ENCODE measurements at places on chromosomes 4 and X.

- DNase-seq: no peak
These were observed 530.5 kb downstream of the FAM133A start for GRCh38 chrX:94204524-94204923.

- no peak for DNase-seq
These were observed 94.1 kb downstream of the COX18 start for GRCh38 chr4:72975488-72975784.

DNA sequence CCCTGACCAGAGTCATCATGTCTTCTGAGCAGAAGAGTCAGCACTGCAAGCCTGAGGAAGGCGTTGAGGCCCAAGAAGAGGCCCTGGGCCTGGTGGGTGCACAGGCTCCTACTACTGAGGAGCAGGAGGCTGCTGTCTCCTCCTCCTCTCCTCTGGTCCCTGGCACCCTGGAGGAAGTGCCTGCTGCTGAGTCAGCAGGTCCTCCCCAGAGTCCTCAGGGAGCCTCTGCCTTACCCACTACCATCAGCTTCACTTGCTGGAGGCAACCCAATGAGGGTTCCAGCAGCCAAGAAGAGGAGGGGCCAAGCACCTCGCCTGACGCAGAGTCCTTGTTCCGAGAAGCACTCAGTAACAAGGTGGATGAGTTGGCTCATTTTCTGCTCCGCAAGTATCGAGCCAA, 11.0 kb downstream of the MAGEA4 start:
- no peak for DNase-seq

DNA sequence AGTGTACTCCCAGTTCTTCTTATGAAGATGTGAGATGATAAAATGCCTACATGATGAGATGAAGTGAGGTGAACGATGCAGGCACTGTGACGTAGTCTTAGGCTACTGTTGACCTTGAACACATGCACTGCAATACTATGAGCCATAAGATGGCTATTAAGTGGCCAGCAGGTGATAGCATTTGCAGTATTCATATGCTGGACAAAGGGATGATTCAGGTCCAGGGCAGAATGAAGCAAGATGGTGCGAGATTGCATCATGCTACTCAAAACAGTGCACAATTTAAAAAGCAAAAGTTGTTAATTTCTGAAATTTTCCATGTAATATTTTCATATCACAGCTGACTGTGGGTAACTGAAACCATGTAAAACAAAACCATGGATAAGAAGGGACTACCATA, 781.4 kb downstream of the PCDH18 start:
- no peak for DNase-seq

GRCh38 chr4:177283167-177283566, 26.5 kb upstream of the NEIL3 start:
- DNase-seq: no peak

GRCh38 chr4:56863441-56864139, 42.1 kb upstream of the SPINK2 start:
- DNase-seq: no peak

DNA sequence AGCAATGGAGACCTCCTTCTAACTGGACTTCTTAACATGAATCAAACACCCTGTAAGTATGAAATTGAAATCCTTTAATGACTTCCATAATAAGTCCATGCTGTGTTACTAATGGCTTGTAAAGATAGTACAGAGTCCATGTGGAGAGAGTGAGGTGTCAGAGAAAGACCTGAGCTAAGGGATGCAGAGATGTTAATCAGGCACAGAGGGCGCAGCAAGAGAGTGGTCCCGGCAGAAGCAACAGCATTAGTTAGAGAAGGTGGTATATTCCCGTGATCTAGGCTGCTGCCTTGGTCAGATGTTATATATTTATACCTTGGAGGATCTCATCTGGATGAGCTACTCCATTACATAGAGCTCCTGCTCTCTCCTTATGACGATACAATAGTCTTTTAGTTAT, 295.3 kb downstream of the LDB2 start:
- DNase-seq: no peak

DNA sequence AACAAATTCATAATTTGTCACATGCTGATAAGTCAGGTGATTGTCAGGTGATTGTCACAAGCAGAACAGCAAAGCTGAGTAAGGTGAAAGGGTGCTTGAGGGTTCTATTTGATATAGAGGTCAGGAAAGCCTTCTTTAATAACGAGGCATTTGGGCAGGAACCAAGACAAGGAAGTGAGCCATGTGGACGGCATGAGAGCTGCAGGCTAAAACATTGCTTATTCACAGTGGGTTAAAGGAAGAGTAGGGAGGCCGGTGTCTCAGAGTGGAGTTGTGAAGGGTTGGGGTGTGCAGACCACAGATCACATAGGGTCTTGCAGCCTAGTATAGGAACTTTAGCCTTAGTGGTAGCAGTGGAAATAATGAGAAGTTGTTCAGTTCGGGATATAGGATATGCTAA, 31.3 kb upstream of the CYP2U1 start:
- DNase-seq: no peak

DNA sequence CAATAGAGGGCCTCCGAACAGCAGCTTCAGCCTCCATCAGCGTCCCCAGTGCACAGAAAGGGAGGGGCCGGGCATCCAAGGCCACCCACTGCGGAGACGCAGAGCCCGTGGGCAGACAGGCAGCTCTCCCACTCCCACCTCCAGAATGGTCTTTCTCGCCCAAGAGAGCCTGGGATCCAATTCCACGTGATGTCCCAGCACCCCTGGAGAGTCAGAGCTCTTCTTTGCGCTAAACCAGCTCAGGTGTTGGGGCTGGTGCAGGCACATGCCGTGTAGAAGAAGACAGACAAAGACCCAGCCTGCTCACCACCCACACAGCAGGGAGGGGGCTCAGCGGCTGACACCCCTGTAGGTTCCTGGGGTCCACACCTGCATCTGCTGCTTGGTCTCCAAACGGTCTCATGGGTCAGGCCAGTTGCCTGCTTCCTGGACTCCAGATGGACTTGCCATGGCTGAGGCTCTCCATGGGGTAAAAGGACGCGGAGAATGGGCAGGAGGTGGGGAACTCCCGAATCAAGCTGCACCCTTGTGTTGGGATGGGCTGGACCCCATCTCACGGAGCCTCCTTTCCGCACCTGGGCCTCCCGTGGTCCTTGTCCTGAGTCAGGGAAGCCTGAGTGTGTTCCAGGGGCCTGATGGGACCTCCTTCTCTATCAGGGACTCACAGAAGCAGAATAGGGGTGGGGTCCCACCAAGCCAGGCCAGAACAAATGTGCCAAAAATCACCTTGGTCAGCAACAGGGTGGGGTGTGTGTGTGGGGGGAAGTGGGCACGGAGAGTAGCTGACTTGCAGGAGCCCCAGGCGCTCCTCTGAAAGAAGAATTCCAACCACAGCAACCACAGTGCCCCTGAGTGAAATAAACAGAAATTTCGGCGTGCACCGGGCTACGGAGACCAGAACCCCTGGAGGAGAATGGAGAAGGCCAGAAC, 11.6 kb upstream of the ASMTL start:
- DNase-seq: peak; percentile 36

GRCh38 chrX:135087867-135088266, 32.5 kb downstream of the ETDB start:
- no peak for DNase-seq

DNA sequence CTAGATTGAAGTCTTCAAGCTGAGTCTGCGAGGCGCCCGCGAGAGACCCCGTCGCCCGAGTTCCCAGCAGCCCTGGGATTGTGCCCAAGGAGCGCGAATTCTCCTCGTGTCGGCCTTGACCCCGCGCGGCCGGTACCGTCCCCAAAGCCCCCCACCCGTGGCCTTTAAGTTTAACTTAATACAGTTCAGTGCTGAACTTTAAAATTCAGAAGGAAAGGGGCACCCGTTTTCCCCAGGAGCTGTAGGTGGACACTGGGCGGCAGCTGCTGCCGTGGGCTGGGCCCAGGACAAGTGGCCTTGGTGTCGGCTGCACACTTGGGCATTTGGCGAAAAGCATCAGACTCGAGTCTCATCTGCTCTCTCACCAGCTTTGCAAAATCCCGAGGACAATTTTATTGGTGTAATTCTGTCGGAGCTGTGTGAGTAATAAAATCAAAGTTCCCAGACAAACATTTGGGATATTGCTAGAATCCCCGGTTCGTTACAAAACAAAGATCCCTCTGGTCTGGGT, 634 bp downstream of the CWH43 start:
- no peak for DNase-seq

DNA sequence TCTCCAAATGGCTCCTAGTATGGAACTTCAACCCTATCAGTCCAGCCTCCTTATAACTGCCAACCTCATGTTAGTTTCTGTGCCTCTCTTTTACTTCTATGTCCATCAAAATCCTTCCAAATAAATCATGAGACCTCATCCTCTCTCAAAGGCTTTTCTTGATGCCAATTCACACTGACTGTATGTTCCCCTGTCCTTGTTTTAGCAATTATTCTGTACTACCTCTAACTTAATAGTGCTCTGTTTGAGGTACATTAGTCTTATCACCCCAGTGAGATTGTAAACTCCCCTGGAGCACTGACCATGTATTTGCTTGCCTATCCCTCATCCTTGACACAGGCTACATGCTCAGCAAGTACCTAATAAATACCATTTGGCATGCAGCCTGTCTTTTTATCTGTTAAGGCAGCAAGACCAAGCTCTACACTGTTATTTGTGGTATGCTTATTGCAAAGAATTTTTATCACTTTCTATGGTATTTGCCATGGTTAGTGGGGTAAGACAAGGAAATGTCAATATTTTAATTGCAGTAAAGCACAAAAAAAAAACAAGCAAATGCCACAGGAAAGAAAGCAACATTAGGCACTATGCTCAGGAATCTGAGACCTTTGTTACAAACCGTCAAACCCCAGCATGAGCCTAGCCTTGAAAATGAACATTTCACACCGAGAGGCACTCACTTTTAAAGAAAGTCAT, 119.2 kb downstream of the SMARCA1 start:
- DNase-seq: no peak

- no peak for DNase-seq
These were observed 88.6 kb downstream of the IRF2 start for GRCh38 chr4:184385705-184386141.

DNA sequence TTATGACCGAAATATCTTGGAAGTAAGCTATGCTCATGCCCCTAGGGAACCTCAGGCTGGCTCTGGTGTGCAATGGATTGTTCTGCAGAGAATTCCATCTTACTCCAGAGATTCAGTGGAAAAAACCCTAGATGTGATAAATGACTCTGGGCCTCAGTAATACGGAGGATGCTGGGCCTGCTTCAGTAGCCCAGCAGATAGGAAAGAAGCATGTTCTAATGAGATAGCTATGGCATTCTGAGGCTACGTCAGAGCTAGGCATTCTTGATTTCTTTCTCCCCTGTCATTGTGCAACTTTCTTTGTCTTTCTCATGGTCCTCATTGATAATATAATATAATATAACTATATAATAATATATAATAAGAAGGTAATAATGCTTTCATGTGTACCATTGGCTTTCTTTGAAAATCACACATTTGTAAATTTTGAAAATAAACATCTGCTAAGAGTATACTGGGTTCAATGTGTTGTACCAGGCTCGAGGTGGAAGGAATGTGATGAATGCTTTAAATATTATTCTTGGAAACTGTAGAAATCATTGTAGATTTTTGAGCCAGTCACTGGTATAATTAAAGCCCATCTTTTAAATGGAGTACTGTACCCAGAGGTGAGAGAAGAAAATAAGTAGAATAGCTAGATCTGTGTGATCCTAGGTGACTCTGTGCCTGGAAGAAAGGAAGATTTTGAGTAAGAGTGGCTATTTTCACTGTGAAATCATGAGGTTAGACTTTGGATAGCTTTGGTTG, 152.0 kb downstream of the IL15 start:
- no peak for DNase-seq

DNA sequence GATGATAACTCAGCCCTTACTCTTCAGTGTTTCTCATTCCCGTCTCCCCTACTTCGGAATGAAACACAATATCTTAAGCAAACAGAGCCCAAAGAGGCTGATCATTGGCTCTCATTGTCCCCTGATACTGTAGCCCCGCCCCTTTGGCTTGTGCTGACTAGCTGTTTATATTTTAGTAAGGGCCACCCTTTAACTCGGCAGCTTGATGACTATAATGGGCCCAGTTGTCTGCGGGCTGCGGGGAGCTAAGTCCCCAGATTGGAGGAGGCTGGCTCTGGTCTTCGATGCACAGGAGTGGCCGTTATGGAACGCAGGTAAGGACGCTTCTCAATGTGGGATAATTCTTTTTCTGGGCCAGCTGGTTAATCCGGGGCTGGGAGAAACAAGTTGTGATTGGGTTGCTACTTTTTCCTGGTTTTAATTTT, at the start of gene TRIM2:
TSS of gene TRIM2 (plus strand) at position 197 of the 425 bp plus-strand sequence. CDS start at position 285, 88 bp downstream.
- no peak for DNase-seq

DNA sequence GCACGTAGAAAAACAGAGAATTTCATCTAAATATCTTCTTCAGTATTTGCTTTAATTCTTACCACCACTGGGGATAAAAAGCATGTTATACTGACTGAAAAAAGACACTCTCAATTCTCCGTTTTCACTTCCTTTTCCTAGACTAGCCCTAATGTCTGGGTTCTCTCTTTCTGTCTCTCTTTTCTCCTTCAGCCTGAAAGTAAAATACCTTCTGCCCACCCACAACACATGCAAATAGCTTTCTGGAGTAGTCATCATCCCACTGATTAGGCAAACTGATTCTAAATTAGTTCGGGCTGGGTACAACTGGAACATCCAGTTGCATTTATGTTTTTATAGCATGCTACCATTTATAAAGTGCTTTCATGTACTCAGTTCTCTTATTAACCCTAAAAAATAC, 142.4 kb upstream of the ANKRD50 start:
- no peak for DNase-seq

DNA sequence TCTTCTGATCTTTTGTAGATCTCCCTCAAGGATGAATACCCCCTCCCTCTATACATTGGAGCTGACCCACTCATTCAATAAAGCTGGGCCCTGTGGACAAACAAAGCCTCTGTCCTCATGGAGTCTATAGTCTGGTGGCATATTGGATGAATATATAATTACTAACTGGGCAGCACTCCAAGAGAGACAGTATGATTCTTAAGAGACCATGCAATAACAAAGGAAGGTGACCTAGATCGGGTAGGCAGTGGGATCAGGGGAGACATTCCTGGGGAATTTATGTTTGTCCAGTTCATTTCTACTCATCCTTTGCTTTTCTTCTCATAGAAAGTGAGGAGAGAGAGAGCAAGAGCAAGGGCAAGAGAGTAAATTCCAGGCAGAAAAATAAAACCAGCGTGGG, 23.5 kb upstream of the CXCL13 start:
- no peak for DNase-seq

- no peak for DNase-seq
These were observed 552.6 kb downstream of the PPARGC1A start for GRCh38 chr4:23337292-23337691.

GRCh38 chr4:2378898-2379297, 39.5 kb downstream of the ZFYVE28 start:
- no peak for DNase-seq

GRCh38 chr4:40617872-40618271, 11.8 kb downstream of the RBM47 start:
- no peak for DNase-seq

DNA sequence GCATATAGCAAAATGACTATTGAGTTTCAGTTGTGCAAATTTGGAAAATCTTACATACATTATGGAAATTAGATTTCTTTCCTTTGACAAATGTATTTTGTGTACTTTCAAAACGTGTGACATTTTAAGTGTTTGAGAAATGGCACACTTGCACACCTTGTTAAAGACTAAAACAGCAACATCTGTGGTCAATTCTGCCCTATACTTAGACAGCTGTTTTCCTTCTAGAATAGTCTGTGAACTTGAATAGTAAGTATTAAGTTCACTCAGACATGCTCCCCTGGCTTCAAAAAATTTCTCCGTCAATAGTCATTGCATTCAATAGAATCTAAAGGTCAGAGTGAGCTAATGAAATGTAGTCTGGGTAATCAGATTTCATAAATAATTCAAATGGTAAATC, 21.7 kb upstream of the TBC1D9 start:
- no peak for DNase-seq

GRCh38 chr4:41339812-41340809, 83.4 kb downstream of the UCHL1 start:
- DNase-seq: no peak

All from CD4-positive, alpha-beta T cell treated with Interleukin-1 beta for 1 hour (primary cell).